ENCODE measurements at places on chromosomes 13 and 19.
A peak's percentile ranks its signal among the peaks of the same experiment; 100 is the strongest.

- peak; percentile 80 for DNase-seq
These were observed 3.5 kb downstream of the KLF2 start for GRCh38 chr19:16327911-16328823.

- DNase-seq: peak; percentile 73
These were observed 11.8 kb downstream of the PDE4A start for GRCh38 chr19:10431943-10432735.

- no peak for DNase-seq
These were observed 69.6 kb upstream of the PCDH9 start for GRCh38 chr13:67299751-67300150.

DNA sequence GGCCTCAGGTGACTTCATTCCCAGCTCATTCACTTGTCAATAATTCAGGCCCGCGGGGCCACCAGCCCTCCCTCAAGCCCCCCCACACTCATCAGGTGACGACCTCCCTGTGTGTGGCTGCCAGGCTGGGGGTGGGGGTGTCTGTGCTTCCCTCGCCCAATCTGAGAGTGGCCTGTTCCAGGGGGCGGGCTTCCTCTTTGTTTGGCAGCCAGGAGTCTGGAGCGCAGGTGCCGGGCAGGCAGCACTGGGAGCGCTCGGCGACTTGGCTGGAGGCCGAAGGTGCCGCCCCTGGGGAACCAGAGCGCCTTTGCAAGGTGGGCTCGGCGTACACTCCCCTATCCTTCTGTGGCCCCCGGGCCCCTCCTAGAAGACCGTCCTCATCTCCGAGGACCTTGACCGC is 5.4 kb upstream of the ZNF98 start:
- peak; percentile 28 for DNase-seq

DNA sequence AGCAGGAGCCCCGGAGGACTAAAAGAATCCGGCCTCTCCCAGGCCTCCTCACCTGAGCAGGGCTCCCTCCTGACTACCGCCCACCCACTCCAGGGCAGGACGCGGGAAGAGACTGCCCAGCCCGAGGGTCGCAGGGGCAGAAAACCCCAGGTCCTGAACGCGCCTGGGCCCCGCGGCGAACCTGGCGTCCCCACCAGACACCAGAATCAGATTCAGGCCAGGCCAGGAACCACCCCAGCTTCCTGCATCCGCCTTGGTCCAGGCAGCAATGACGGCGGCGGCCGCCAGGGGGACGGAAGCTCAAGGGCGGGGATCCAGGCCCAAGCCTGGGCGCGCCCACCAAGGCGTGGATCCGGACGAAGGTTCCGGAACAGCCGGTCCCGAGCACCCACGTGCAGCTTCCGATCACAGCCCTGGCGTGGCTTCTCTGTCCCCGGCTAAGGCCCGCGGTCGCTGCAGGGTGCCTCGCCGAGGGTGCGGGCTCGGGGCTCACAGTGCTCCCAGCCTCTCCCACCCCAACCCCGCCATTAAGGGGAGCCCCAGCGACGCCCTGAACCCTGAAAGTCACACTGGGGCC is 3.6 kb downstream of the LGALS7 start:
- peak; percentile 95 for DNase-seq

DNA sequence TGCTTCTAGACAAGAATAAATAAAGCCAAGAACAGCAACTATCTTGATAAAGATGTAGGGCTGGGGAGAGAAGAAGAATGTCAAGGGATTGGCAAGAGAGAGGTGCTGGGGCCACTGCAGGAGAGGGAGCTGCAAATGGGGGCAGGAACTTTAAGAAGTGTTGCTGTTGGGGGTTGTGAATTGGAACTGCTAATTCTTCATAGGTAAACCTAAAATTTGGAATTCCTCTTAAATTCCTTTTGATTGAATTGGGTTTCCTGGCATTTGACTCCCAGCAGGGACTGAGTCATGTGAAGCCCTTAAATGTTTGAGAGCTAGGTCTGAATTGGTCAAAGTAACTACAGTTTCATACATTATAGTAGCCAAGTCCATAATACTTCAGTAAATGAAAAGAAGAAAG is 305.6 kb upstream of the TMTC4 start:
- DNase-seq: no peak

DNA sequence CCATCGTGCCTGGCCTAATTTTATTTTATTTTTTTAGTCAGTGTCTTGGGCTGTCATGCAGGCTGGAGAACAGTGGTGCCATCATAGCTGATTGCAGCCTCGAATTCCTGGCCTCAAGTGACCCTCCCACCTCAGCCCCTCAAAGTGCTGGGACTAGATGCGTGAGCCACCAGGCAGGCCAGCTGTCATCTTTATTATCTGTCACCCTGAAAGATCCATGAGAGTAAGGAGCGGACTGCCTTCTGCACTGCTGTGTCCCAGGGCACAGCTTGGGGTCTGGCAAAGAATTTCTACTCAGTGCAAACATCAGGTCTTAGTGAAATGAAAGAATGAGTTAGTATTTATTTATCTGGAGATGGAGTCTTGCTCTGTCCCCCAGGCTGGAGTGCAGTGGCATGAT is 9.5 kb upstream of the TLE5 start:
- no peak for DNase-seq

- no peak for DNase-seq
These were observed 49.6 kb downstream of the THSD1 start for GRCh38 chr13:52356327-52356726.

DNA sequence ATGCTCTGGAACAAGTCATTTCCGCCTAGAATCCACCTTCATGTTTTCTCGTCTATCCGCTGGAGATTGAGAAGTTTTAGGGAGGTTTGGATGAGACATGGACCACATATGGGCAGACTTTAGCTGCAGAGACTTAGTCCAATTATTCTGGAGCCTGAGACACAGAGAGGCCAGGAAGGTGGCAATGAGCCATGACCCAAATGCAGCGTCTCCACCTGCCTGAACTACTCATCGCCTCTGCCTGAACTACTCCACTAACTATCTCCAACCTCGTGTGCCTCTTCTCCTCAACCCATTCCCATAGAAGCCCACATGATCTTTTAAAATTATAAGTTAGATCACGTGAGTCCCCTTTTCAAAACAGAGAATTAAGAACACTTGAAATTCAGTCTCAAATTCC is 5.6 kb downstream of the PLEKHA4 start:
- no peak for DNase-seq

GRCh38 chr19:17475541-17476115 is 5.3 kb downstream of the SLC27A1 start:
- DNase-seq: peak; percentile 56

DNA sequence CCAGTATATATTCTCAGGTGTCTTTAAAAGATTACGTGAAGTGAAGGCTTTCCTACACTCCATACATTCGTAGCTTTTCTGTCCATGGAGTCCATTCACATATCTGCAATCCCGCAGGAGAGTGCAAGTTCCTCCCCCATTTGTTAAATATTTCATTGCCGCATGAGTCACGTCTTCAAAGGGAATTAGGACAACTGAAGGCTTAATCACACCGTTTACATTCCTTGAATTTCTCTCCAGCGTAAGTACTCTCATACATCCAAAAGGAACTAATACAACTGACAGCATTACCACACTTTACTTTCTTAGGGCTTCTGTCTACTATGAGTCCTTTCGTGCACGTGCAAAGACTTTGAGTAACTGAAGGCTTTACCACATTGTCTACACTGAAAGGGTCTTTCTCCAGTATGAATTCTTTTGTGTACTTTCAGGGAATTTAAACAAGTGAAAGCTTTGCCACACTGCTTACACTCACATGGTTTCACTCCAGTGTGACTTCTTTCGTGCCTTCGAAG is 29.0 kb upstream of the ZNF564 start:
- DNase-seq: no peak

- DNase-seq: no peak
These were observed 32.9 kb upstream of the OXGR1 start for GRCh38 chr13:97027162-97027554.

GRCh38 chr13:71576571-71576970 is 290.4 kb downstream of the DACH1 start:
- DNase-seq: no peak

DNA sequence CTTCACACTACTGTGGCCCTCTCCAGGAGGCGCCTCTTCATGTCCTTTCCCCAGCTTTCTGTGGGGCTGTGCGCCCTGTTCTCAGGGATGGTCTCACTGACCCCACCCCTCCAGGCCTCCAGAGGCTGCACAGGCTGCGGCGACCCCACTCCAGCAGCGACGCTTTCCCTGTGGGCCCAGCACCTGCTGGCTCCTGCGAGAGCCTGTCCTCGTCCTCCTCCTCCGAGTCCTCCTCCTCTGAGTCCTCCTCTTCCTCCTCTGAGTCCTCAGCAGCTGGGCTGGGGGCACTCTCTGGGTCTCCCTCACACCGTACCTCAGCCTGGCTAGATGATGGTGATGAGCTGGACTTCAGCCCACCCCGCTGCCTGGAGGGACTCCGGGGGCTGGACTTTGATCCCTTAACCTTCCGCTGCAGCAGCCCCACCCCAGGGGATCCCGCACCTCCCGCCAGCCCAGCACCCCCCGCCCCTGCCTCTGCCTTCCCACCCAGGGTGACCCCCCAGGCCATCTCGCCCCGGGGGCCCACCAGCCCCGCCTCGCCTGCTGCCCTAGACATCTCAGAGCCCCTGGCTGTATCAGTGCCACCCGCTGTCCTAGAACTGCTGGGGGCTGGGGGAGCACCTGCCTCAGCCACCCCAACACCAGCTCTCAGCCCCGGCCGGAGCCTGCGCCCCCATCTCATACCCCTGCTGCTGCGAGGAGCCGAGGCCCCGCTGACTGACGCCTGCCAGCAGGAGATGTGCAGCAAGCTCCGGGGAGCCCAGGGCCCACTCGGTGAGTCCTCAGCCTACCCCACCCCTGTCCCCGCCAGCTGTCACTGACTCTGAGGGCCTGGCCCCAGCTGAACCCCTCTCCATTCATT is 11.2 kb downstream of the ARHGAP33 start:
- no peak for DNase-seq

- DNase-seq: peak; percentile 63
These were observed 42.0 kb upstream of the NFIC start for GRCh38 chr19:3324405-3324856.

DNA sequence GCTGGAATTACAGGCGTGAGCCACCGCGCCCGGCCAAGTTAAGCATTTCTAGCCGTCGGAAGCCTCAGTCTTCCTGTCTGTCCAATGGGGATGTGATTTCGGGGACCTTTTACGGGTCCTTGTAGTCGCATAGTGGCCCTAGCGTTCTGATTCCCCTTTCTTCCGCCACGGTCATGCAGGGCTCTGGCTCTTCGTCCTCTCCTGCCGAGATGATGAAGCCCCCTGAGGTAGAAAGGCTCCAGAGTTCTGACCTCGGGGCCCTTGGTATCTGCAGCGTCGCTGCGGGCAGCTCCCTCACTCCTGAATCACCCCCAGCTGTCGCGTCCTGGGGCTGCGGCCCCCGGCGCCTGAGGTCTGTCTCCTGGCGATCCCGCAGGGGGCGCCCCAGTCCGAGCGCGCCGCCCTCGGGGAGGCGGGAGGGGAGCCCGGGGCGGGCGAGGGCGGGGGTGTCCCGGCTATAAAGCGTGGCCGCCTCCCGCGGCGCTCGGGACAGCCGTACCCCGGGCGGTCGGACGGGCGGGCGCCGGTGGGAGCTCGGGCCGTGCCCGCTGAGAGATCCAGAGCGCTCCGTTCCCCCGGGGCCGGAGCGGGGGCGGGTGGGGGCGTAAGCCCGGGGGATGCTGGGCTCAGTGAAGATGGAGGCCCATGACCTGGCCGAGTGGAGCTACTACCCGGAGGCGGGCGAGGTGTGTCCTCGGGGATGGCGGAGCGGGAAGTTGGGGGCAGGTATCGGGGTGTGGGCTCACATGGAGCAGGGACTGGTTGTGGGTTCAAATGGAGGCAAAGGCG is at the start of gene FOXA3:
Gene FOXA3, plus strand, starts transcription at position 487 of the 789 bp plus-strand sequence. Its CDS starts 131 bp downstream, at position 618.
- peak; percentile 56 for DNase-seq

- no peak for DNase-seq
These were observed 562 bp downstream of the IQCN start for GRCh38 chr19:18273561-18274218.

DNA sequence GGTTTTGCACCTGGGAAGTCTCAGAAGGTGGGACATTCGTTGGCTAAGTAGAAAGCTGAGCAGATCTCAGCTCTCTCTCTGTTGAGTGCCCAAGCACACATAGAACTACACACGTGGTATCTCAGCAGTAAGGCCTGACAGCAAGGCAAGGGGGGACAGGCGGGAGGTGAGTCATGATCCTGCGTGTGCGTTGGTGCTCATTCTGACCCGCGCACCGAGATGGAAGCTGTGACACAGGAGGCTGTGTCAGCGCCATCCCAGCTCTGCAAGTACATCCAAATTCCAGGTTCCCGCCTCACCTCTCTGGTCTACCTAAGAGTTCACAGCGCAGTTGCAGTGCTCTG is 135.7 kb downstream of the USP12 start:
- no peak for DNase-seq

- DNase-seq: no peak
These were observed 624.6 kb downstream of the GPC6 start for GRCh38 chr13:93851236-93851635.

GRCh38 chr19:35556025-35556590 is 7.3 kb downstream of the ATP4A start:
- DNase-seq: no peak

DNA sequence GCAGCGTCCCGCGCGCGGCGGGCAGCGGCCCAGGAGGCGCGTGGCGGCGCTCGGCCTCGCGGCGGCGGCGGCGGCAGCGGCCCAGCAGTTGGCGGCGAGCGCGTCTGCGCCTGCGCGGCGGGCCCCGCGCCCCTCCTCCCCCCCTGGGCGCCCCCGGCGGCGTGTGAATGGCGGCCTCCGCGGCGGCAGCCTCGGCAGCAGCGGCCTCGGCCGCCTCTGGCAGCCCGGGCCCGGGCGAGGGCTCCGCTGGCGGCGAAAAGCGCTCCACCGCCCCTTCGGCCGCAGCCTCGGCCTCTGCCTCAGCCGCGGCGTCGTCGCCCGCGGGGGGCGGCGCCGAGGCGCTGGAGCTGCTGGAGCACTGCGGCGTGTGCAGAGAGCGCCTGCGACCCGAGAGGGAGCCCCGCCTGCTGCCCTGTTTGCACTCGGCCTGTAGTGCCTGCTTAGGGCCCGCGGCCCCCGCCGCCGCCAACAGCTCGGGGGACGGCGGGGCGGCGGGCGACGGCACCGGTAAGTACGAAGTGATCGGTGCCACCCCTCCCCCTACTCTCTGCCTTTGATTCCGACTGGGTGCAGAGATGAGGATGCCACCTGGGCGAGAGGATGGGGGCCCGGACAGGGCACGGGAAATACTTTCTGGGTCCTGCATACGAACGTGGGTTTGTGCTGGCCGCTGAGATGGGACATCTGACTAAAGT is 874 bp downstream of the TRIM28 start:
- peak; percentile 58 for DNase-seq

DNA sequence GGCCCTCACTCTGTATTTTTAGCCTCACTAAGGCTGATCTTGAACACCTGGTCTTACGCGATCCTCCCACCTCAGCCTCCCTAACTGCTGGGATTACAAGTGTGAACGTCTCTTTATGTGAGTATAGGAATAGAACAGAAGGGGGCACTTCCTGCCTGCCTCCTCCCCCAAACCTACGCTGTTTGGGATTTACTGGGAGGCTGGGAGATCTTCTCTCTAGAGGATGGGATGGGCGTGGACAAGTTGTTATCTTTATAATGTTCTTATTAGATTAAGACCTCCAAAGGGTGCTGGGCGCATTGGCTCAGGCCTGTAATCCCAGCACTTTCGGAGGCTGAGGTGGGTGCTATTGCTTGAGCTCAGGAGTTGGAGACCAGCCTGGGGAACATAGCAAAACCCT is 2.9 kb upstream of the CSNK1G2 start:
- no peak for DNase-seq

GRCh38 chr19:3500429-3501101 is at the start of gene DOHH:
Gene DOHH (minus strand): TSS chr19:3500674. CDS start chr19:3496814, 3,860 bp downstream.
- DNase-seq: peak; percentile 96

- DNase-seq: no peak
These were observed 105.1 kb downstream of the SOX1 start for GRCh38 chr13:112172017-112172416.

- DNase-seq: no peak
These were observed 54.3 kb downstream of the MTMR6 start for GRCh38 chr13:25232937-25233515.
